ENCODE measurements at places on chromosomes 12 and 14.
A peak's percentile ranks its signal among the peaks of the same experiment; 100 is the strongest.

DNA sequence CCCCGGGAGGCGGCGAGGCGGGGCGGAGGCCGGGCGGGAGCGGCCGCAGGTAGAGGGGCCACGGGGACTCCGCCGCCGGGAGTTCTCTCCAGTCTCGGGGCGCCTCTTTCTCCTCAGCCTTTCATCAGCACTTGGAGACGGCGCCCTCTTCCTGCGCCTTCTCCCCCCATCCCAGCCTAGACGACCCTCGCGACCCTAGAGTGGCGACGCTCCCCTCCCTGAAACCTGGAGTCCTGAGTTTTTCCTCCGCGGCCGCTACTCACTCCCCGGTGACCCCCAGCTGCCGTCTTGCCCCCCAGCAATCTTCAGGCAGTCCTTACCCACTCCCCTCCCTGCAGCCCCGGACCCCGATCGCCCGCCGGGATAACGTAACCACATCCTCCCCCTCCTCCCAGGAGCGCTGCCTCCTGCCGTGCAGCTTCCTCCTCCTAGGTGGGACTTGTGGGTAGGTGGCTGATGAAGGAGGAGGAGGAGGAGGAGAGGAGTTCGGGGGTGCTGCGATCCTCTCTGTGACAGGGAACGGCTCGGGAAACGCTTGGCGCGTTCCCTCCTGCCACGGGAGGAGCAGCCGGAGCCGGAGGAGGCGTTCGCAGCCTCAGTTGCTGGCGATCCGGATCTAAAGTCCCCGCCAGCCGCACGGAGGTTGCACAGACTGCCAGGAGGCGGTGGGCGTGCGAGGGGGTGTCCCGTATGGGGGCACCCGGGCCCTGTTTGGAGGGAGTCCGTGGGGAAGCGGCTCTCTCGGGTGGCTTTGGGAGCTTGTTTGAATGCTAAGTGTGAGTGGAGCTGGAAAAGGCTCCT is 891 bp downstream of the PLEKHA5 start:
- DNase-seq, result peak; percentile 34

GRCh38 chr14:95765051-95765450 is 51.1 kb upstream of the TCL1A start:
- no peak for DNase-seq

DNA sequence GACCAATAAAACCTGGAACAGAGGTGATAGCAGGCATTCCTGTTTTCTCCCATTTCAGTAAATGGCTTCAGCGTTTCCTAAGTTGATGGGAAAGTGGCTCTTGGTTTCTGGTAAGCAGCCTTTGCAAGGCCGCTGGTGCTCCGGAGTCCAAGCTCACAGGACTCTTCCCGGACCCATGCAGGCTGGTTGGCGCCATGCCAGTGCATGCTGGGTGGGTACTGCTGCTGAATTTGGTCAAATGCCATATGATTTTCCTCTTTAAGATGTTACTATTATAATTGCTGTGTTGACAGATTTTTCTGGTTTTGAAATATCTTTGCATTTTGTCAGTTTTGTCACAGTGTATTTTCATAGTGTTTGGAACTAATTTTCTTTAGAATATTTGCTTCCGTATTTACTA is 27.7 kb downstream of the PPP2R5C start:
- DNase-seq, result no peak

- DNase-seq, result no peak
These were observed 16.4 kb upstream of the AMN1 start for GRCh38 chr12:31745242-31745641.

- DNase-seq, result no peak
These were observed 16.8 kb downstream of the GPATCH2L start for GRCh38 chr14:76168531-76168930.

DNA sequence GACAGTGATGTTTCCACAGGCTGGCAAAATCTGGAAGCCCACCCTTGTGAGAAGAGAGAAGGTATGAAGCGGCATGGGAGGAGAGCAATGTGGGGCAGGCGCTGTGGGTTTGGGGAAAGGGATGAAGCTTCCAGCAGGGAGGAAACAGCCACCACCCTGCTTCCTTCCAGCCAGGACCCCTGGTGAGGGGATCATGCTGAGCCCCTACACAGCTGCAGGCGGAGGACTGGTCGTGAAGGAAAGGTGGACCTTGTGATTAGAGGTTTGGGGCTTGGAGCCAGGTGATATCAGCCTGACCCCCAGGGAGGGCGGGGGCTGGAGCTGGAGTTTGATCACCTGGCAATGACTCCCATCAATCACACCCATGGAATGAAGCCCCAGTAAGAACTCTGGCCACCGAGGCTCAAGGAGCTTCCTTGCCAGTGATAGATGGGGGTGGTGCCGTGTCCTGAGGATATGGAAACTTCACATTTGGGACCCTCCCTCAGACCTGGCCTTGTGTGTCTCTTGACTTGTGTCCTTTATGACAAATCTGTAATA is 48.6 kb downstream of the RIMBP2 start:
- no peak for DNase-seq

DNA sequence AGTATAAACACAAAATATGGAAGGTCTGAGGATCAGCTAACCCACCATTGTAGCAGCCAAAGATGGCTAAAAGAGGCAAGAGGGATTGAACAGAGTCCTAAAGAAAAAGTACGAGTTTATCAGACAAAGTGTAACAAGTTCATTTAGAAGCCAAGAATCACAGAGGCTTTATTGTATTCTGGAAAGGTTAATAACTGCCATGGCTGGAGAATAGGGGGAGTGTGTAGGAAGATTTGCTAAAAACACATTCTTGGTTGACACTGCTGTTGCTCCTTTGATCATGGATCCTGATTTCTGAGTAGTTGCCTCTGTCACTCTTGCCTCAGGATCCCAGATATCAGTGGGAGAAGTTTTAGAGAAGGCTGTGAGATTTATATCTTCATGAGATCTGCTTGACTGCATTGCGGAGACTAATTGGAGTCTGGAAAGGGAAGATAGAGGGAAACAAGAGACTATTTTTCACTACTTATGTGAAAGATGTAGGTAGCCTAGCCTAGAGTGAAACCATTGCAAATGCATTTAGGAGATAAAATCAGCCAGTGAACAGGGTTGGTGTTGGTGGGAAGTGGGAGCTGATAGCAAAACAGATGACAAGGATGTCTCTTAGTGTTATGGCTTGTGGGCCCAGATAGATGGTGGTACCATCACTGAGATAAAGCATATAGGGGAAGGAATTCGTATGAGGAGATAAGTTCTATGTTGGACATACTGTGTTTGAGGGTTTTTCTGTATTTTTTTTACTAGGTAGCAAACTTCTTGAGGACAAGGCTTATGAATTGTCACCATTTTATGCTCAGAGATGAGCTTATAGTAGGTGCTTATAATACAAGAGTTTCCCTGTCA is 402.9 kb upstream of the PDE3A start:
- no peak for DNase-seq

DNA sequence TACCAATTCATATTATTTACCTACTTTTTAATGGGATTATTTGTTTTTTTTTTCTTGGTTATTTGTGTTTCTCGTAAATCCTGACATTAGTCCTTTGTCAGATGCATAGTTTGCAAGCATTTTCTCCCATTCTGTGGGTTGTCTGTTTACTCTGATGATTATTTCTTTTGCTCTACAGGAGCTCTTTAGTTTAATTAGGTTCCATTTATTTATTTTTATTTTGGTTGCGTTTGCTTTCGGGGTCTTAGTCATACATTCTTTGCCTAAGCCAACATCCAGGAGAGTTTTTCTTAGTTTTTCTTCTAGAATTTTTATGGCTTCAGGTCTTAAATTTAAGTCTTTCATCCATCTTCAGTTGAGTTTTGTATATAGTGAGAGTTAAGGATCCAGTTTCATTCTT is 289.9 kb downstream of the AKAP6 start:
- no peak for DNase-seq

GRCh38 chr12:62196146-62196545 is 64.1 kb upstream of the USP15 start:
- DNase-seq, result no peak

GRCh38 chr12:54935235-54935951 is 49.2 kb downstream of the TESPA1 start:
- no peak for DNase-seq

DNA sequence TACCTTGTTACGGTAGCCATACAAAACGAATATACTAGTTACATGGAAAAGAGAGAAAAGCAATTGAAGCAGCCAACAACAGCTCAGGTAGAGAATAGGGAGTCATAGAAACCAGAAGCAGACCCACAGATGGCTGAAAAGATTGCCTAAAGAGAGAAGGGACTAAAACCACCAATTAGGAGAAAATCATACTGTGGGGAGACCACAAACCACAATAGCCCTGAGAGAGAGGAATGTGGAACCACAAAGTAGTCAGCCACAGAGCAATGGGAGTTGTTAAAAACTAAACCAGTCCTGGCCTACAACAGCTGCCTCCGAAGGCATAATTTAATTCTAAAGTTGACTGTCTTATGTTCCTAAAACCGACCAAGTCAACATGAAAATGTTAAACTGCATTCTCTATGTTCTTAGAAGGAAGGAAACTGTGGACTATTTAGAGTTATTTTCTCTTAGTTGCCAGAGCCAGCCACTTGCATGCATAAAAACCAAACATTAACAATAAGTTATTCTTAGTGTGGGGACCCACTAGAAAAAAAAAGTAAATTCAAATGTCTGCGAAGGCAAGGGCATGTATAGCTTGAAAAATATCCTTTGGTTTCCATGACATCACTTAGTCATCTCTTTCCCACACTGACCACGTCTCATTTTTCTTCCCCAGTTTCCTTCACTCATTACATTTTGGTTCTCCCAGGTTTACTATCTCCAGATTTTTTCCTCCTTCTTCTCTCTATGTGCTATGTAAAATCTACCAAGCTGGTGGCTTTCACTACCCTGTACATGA is 398.1 kb downstream of the NOVA1 start:
- DNase-seq, result no peak

DNA sequence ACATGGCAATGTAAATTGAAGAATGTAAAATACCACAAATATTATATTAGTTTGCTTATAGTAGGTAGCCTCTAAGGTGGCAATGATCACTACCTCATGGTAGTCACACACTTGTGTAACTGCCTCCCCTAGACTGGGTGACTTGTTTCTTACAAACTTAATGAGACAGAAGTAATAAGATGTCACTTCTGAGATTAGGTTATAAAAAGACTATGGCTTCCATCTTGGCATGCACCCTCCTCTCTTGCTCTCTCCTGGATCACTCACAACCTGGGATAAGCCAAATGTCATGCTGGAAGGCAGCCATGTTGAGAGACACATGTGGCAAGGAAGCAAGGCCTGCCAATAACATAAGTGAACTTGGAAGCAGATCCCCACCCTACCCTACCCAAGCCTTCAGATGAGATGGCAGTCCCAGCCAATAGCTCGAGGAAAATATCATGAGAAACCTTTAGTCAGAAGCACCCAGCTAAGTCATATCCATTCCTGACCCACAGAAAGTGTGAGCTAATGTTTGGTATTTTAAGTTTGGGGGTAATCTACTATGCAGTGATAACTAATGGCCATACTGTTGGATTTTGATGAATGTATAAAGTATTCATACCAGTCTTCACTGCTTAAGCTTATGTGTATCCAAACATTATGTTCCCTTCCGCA is 43.3 kb downstream of the PPP1R12A start:
- DNase-seq, result no peak

DNA sequence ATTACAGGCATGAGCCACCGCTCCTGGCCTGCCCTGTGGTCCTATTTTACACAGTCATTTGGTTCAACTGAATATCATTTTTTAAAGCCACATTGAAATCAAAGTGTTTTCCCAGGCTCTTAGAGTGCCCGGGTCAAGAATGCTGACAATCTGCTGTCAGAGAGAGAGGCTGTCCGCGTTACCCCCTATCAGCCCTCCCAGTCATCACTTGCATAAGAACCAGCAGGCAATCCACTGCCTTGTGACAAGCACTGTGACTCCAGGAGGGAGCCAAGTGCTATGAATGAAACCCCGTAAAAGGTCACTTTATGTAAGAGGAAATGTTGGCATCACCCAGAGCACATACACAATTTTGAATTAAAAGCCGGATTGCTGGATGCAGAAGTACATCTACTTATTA is 13.5 kb downstream of the PHLDA1 start:
- no peak for DNase-seq

DNA sequence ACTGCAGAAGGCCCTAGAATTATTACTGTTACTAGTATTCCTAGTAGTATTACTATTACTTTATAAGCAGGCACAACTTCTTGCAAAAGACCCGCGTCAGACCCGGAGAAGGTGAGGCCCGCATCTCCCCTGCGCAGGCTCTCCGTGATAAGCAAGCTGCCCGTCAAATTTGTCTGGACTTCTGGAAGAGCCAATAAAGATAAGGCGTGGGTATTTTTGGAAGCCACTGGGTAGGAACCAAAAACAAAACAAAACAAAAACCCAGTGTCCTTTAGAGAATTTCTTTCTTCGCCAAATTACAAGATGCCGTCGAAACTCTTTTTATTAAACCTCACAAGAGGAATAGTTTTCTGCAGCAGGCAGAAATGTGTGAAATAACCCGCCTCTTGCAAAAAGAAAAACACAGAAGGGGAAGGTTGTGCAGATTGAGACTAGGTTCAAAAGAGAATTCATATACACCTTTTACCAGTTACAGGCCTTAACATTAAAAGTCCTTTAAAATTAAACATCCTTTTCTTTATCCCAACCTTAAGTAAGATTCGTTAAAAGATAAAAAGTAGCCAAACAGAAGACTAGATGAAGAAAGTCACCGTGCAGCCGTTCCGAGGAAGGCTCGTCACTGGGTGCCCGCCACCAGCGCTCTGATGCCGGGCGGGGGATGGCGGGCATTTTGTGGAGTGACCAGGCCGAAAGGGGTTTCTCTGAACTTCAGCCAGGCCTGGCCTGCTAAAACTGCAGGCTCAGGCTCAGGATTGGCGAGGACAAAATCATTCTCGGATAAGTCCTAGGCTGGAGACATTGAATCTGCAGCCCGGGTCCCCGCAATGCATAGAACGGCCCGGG is 1.6 kb downstream of the TBX5 start:
- no peak for DNase-seq

Measured in caudate nucleus (tissue), 63 donors.